ENCODE measurements at places on chromosomes 11 and 22.
A peak's percentile ranks its signal among the peaks of the same experiment; 100 is the strongest.

GRCh38 chr22:39276440-39277141 is 31.8 kb upstream of the PDGFB start:
- DNase-seq, result no peak

DNA sequence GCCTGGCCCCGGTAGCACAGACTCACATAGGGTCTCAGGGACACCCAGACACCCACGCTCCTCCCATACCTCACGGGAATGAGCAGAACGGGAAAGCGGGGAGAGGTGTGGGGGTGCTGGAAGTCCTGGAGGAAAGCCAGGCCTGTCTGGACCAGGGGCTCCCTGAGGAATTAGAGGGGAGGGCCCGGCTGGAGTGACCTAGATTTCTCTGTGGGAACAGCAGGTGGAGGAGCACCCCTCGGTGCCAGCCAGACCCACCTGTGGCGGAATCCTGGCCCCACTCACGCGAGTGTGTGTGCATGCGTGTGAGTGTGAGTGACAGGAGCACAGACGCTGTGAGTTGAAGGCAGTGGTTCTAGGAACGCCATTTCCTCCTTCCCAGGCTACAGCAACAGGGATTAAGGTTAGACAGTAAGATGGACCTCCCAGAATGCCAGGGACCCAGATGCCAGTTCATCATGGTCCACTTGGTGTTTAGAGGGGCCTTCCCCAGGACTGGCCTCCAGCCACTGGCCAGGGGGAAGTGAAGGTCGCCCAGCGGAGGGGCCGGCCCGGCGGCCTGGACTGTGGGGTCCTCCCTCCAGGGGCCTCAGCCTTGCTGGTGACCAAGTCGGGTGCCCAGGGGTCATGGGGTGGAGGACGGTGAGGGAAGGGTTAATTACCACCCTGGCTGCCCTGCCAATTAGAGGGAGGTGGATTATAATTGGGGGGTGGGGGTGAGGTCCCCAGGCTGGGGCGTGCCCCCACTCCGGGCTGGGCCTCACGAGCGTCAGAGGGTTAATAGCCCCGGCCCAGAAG is 1.0 kb downstream of the PKP3 start:
- DNase-seq, result no peak

DNA sequence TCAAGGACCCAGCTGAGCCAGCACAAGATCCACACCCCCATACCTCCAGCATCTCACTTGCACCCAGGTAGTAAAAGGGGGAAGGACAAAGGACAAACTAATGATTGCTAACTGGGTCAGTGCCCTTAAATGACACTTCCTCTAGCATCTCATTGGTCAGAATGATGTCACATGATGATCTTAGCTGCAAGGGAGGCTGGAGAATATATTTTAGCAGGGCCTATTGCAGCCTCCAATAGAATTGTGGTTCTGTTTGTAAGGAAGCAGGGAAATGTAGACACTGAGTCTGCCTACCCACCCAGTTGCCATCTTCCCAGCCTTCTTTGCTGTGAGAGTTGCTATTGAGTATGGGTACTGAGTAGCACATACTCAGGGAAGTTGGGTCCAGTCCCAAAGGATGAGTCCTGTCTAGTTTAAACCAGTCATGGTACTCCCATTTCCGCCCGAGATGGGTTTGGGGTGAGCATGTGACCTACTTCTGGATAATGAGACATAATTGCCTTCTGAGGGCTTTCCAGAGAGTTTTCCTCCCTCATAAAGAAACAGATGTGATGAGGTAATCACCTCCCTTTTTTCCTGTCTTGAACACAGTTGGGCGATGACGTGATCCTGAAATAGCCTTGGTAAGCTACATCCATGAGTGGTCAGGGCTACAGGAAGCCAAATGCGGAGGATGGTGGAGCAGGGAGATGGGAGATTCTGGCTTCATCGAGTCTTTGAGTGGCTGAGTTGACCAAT is 5.5 kb upstream of the DNAL4 start:
- no peak for DNase-seq

GRCh38 chr11:128227466-128227865 is 359.9 kb downstream of the ETS1 start:
- no peak for DNase-seq

DNA sequence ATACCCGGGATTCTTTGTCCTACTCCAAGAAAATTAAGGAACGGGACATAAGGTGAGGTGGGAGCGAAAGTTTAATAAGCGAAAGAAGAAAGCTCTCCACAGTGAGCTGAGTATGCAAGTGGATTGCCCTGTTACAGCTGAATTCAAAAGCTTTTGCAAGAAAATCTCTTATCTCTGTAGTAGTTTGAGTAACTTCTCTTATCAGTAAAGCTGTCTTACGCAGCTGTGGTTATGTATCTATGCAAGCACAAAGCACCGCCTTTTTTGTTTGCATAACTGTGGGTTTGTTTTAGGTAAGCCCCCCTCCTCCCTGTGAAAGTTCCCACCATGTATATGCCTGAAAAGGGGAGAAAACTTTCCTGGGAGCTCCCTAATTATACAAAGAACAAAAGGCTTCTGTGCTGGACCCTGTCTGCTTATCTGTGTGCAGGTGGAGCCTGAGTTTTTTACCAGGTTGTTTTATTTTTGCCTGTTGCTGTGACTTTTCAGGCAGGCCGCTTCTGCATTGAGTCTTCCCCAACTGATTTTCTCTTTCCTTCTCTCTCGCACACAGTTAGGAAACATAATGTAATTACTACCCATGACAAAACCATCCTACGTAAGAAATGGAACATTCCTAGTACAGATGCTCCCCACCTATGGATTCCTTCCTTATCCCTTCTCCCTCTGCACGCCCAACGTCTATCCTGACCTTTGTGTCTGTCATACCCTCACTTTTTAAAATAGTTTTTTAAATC is 837 bp upstream of the PLAAT5 start:
- peak; percentile 35 for DNase-seq

- no peak for DNase-seq
Measured at GRCh38 chr11:117839380-117839881, 14.9 kb upstream of the FXYD2 start.

- no peak for DNase-seq
Measured at GRCh38 chr22:31141551-31141950, 1.2 kb upstream of the PLA2G3 start.

GRCh38 chr11:105389952-105390351 is 219.9 kb upstream of the GRIA4 start:
- no peak for DNase-seq

DNA sequence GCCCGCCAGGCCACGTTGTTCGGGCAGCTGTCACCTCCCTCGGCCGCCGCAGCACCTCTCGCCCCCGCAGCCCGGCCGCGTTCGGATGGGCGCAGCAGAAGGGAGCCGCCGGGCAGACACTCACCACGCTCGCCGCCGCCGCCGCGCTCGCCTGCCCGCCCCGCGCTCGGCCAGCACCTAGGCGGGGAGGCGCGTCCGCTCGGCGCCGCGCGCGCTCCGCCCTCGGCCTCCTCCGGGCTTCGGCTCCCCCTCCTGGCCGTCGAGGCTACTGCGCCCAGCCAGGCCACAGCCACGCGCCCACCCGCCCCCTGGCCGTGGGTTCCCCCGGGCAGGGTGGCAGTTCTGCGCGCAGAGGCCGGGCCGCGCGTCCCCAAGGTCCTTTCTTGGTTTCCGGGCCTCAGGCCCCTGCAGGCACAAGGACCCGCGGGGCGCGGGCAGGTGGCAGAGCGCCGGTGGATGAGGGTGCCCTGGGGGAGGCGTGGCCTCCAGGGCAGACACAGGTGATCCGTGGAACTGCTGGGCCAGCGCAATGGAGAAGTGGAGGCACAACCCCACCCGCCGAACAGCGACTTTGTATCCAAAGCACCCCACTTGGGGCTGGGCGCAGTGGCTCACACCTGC is at the start of gene SLC25A22:
TSS of gene SLC25A22 (minus strand) at position 189 of the 621 bp plus-strand sequence. CDS start 3,275 bp downstream, outside the sequence.
- DNase-seq, result no peak

- no peak for DNase-seq
Measured at GRCh38 chr11:134358165-134358855, 26.5 kb downstream of the GLB1L2 start.

DNA sequence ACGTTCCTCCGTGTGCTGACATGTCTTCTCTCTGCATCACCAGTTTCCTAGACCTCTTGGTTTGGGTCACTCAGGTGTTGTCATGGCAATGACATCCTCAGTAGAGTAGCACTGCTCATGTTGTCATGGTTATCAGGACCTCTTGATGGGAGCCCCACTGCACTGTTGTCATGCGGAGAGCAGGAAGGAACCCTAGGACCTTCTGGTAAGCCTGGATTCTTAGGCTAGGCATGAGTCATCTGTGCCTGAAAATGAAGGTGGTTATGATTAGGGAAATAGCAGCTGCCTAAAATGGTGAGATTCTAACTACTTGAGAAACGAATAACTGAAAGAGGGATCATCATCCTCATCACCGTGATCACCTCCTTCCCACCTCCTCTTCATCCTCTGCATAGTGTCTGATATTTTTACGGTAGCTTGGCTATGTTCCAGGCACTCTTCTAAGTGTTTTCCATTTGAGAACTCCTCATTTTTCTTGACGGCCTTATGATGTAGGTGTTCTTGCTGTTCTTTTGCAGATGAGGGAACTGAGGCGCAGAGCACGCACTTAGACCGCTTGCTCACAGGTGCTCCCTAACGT is 858.4 kb downstream of the NTM start:
- peak; percentile 19 for DNase-seq

DNA sequence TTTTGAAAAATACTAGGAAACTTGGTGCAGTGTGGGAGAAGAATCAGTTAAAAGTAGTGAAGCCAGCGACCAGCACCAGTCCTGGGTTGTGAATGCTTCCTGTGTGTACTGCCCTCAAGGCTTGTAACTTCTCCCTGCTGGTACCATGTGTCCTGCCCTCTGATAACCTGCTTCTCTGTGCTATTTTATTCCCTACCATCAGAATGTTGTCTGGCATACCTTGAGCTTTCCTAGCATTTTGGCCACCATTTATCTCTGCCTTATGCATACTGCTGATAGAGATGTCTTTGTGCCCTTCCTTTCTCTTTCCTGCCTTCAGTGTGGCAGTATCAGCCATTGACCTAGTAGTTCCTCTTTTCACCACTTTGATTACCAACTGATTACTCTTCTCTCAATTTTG is 2.0 kb downstream of the GTF2H1 start:
- DNase-seq, result no peak

- DNase-seq, result no peak
Measured at GRCh38 chr11:126655807-126656128, 300.3 kb downstream of the ST3GAL4 start.

DNA sequence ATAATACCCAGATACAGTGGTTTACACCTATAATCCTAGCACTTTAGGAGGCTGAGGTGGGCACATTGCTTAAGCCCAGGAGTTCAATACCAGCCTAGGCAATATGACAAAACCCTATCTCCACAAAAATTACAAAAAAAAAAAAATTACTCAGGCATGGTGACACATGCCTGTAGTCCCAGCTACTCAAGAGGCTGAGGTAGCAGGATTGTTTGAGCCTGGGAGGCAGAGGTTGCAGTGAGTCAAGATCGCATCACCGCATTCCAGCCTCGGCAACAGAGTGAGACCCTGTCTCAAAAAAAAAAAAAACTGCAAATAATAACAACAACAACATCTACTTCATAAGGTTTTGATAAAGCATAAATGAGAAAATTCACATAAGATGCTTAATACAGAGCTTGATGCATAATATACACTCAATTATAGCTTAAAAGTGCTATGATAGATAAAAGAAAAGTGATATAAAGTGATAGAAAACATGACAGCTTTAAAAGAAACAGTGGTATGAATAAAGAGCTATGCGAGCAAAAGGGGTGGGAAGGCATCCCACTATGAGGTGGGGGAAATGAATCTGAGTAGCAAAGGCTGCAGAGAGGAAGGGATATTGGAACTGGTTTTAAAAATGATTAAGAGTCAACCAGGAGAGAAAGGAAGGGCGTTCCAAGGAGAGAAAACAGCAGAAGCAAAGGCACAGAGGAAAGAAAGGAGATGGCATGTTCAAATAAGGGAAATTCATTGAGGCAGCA is 197.6 kb downstream of the KIF18A start:
- DNase-seq, result no peak

GRCh38 chr11:94786264-94787126 is 18.3 kb downstream of the AMOTL1 start:
- DNase-seq, result no peak

DNA sequence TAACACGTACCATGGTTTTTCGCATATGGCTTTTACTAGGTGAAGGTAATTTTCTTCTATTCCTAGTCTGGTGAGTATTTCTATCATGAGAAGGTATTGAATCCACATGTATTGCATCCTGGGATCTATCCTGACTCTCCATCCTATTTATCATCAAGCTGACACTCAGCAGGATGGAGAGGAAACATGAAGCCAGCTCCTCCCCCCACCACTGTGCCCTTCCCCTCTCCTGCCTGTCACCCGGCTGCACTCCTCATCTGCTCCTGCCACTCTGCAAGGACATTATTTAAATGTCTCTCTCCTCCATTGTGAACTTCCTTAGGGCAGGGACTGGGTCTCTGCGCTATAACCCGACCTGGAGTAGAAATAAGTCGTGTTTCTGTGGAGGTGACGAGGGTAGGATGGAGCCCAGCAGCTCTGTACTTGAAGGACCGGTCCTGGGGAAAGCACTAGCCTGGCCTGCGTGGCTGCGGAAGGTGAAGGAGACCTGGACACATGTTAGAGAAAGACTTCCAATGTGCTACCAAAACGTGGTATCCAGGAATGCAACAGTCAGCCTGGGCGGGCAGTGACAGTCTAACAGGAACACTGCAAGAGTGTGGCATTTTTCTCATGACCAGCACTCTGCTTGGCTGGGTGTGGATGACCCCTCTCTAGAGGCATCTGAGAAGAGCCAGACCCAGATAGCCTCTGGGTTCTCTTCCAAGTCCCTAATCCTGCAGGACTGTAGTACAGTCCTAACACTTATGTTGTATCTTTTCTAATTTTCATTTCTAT is 111.2 kb downstream of the MICAL3 start:
- no peak for DNase-seq

DNA sequence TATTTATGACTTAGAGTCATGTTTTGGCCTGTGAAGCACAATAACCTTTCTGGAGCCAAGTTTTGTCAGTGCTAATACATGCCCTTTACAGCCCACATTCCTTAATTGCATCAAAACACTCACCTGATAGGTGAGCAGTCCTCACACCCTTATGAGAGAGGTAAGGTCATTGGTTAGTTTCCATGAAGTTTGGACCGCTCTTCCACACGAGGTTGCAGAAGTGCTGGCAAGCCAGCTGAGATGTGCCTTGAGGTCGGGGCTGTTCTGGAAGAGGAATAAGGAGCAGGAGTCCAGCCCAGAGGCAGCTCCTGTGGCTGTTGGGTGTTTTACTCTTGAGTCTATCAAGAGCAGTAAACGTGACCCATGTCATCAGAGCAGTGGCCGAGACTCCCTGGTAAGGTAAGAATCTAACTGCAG is 76.3 kb downstream of the CYB5R2 start:
- DNase-seq, result no peak

- DNase-seq, result no peak
Measured at GRCh38 chr11:129457321-129457720, 81.7 kb downstream of the BARX2 start.

GRCh38 chr11:115920092-115920461 is 415.9 kb upstream of the CADM1 start:
- DNase-seq, result no peak

DNA sequence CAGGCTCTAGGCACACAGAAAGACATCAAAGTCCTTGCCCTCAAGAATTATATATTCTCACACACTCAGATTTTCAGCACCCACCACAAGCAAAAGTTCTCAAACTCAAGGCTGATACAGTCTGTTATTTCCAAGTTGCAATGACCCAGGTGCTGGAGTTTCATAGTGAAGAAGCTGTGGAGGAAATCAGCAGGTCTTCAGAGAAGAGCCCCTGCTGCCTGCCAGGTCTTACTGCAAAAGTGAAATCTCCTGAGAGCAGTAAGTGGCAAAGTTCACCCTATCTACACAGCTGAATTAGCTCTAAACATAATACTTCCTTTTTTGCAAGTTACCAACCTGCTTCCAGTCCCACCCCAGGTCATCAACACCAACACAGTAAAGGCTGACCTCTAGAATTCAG is 64.6 kb downstream of the RPL27A start:
- DNase-seq, result no peak

GRCh38 chr11:114050258-114050927 is 9.1 kb upstream of the ZBTB16 start:
- DNase-seq, result no peak
